ENCODE measurements at places on chromosomes 2 and 18.

DNA sequence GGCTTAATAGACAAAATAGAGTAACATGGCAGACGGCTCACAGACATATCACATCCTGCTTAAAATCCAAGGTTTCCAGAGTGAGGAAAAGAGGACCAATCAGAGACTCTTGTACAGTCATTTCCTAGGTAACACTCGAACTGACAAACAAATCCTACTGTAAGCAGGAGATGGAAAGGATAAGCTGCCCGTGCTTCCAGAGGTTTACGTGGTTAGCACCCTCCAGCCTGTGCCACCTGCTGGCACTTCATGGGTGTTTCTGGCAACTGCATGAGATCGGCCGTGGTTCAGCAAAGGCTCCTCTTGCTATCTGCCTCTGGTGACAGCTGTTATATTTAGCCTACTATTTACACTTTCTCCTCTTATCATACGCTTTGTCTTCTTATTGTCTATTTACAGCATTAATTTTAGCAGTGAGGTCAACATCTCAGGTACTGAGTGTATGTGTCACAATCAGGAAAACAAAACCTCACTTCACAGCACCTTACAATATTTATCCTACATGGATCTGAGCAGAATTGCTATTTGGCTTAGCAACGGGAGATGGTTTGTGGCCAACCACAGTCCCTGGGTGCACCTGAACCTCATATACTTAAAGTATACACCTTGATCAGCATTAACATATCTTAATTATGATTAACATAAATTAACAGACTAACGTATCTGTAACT, 226.9 kb downstream of the TMEM163 start:
- H3K36me3 ChIP-seq, result no peaks in the 10 kb centered on the region
- no peak overlapping the region for H3K27ac ChIP-seq
- no peak for DNase-seq
- no peaks in the 10 kb centered on the region for H3K27me3 ChIP-seq
- no peaks in the 10 kb centered on the region for H3K4me1 ChIP-seq

GRCh38 chr2:27025281-27025800, 7.4 kb upstream of the TMEM214 start:
- peaks cover 16% of the 10 kb centered on the region for H3K4me1 ChIP-seq
- H3K4me3 ChIP-seq, result no peak overlapping the region
- H3K36me3 ChIP-seq, result peaks cover 10% of the 10 kb centered on the region
- no peak for DNase-seq

GRCh38 chr2:121469356-121469755, 61.3 kb upstream of the RNU4ATAC start:
- no peak overlapping the region for H3K27ac ChIP-seq
- no peak for DNase-seq
- no peaks in the 10 kb centered on the region for H3K4me1 ChIP-seq
- H3K4me3 ChIP-seq, result no peak overlapping the region

GRCh38 chr2:3487432-3487831, 31.9 kb downstream of the ADI1 start:
- H3K4me3 ChIP-seq, result no peak overlapping the region
- no peaks in the 10 kb centered on the region for H3K27me3 ChIP-seq
- H3K4me1 ChIP-seq, result no peaks in the 10 kb centered on the region
- no peaks in the 10 kb centered on the region for H3K36me3 ChIP-seq
- no peak for DNase-seq
